Naive thymus-derived CD4-positive, alpha-beta T cell (primary cell): ENCODE measurements at places on chromosomes 16 and 17. TPM values are rescaled to one million over a fixed set of nuclear protein-coding genes. Genes with fewer than 3 reads are reported as not detected.

Gene RPL19
- total RNA-seq, result 2,775 TPM

Gene C17orf78
- not detected in 2 replicates for total RNA-seq

Gene TOX3
- total RNA-seq, result not detected

Gene WNK4
- 0.22 TPM for total RNA-seq

Gene CRHR1
- not detected for total RNA-seq
